Activated CD4-positive, alpha-beta T cell treated with anti-CD3 and anti-CD28 coated beads, Interleukin-2, amount 10 ng/mL, durations not matched to agents 24 days and 14 days (primary cell): ENCODE measurements at places on chromosomes 12 and 14. TPM values are rescaled to one million over a fixed set of nuclear protein-coding genes. Genes with fewer than 3 reads are reported as not detected.

The EIF4B gene
- 500 and 521 TPM in 2 replicates for total RNA-seq

The DCN gene
- total RNA-seq: not detected in 2 replicates

The LAG3 gene
- 253 and 269 TPM in 2 replicates for total RNA-seq

The WNT5B gene
- 0.76 and 0.89 TPM in 2 replicates for total RNA-seq
